ENCODE measurements at places on chromosomes 1 and 21.

DNA sequence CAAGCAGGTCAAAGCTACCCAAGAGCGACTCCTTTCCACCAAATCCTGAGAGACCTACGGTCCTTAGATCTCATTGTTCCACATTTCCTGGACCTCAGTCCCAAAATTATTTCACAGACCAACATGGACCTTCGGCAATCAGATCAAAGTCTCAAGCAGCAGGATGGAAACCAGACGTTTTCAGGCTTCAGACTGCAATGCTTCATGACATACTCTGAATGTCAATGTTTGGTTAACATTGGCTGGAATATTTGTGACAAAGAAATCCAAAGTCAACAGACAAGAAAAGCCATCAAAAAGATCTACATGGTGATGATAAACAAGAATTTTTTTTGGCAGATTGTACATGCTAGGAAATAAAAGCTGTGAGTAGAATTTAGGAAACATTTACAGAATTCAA is 1057.3 kb downstream of the ADGRL2 start:
- DNase-seq: no peak

DNA sequence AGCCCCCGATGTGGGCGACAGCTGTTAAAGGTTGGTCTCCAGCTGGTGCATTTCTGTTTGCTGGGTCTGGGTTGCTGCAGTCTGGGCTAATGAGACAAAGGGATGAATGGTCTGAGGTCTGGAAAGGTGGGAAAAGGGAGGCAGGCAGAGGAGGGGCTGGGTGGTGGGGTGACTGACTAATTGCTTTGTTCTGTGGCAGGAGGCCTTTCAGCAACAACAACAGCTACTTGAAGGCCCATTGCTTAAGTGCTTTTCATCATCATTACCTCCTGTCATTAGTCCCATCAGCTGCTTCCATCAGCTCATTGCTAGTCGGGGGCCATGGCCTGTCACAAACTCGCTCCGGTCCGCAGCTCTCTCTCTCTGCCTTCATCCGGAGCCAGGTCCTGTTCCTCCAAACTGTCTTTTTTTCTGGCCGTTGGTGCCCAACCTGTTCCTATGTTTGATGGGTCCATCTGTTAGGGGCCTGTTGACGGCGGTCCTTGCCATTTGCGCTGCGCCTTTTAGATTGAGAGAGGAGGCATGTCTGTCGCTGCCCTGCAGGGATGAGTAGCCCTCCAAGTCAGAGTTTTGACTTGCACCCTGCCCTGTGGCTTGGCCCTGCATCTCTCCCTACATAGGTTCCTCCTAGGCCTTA is 105.6 kb upstream of the PLXNA2 start:
- DNase-seq: no peak

DNA sequence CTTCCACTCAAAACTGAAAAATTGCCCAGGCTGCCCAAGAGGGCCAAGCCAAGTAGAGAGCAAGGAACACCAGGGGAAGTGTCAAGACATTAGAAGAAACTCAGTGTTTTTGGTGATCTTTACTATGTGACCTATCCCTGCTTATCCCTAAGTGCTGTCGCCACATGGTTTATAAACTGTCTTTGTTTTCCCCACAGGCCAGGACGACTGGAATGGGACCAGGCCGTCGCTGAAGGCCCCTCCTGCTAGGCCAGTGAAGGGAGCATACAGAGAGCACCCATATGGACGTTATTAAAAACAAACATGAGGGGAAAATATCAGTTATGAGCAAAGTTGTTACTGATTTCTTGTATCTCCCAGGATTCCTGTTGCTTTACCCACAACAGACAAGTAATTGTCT is 28.7 kb downstream of the KHDRBS1 start:
- no peak for DNase-seq

DNA sequence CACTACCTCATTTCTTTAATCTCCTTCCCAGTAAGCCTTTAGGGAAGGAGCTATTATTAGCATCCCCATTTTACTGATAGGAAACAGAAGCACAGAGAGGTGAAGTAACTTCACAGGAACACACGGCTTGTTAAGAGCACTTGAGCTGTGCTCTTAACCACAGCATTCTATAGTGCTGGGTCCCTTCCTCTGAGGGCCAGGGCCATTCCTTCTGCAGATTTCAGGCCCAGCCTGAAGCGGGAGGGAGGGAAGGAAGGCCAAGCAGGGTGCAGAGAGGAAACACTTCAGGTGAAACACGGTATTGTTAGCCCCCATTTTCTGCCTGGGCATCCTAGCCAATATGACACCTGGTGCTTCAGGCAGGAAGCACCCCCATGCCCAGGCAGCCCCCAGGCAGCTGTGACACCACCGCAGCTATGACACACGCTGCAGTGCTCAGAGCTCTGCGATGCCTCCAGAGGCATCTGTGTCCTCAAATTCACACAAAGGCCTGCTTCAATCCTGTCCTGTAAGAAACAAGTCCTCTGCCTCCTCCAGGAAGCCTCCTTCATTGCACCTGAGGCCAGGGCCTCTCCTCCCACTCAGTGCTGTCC is 4.5 kb upstream of the EXTL1 start:
- no peak for DNase-seq

DNA sequence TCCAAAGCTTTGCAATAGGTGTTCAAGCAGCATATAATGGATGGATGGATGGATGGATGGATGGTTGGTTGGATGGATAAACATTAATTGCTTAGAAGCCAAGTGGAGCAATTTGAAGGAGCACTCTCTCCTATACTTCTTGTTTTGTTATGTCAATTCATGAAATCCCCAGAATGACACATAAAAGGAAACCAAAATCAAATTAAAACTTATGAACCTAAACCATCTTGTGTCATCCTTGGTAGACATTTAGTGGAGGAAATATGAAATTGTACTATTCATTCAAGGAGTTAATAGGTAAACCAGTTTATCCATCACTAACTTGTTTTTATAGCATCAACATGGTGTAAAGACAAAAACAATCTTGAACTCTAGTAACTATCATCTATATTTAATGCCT is 122.5 kb downstream of the NR5A2 start:
- DNase-seq: no peak

DNA sequence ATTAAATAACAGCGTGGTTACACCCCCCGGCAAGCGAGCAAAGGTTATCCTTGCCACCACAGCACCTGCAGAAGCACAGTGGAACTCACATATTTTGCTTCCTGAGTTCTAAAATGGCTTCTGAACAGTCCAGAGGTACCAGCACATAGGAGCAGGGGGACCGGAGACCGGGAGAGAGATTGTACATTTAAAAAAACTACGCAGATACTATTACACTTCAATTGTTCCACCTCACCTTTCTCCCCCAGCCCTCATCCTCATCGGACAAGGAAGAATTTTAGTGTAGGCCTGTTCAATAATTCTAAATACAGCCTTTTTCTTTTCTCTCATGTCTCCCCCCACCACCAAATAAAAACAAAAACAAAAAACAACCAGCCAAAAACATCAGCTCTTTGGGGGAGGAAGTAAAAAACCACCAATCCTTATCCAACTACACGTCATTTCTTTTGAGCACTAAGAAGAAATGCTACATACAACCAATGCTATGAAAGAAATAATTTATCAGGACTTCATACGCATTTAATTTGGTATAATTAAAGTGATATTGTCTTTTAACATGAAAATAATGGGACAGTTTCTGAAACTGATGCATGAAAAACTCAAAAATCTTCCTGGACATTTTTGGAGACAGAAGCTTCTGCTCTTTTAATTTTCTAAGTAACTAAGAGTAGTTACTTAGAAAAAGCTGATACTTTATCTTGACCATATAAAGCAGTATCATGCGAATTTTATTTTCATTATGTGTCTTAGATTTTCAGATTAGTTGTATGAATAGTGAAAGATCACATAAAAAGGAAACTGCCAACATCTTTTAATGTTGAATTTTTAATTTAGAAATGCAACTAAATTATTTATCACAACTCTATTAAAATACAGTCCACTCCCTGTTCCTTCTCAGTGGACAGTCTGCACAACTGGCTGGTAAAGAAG is 9.1 kb downstream of the CDKN2C start:
- DNase-seq: no peak

All from stimulated activated CD4-positive, alpha-beta T cell treated with anti-CD3 and anti-CD28 coated beads, Interleukin-1b, Interleukin-23, amount 100 ng/mL, for 1 hour (primary cell).